Stimulated activated CD4-positive, alpha-beta T cell treated with anti-CD3 and anti-CD28 coated beads, Interleukin-1b, Interleukin-23, amount 100 ng/mL, for 24 hours (primary cell): ENCODE measurements at places on chromosomes 3 and 15.
A peak's percentile ranks its signal among the peaks of the same experiment; 100 is the strongest.

- DNase-seq, result no peak
Measured at GRCh38 chr15:93070551-93071296, 18.3 kb downstream of the RGMA start.

- no peak for DNase-seq
Measured at GRCh38 chr15:77493324-77493907, 72.7 kb downstream of the HMG20A start.

DNA sequence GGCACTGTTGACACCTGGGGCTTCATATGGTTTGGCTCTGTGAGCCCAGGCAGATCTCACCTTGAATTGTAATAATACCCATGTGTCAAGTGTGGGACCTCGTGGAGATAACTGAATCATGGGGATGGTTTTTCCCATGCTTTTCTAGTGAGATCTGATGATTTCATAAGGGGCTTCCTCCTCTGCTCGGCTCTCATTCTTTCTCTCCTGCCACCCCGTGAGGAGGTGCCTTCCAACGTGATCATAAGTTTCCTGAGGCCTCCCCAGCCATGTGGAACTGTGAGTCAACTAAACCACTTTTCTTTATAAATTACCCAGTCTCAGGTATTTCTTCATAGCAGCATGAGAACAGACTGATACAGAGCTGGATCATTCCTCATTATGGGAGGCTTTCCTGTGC, 655.9 kb upstream of the ADAMTS9 start:
- no peak for DNase-seq

- no peak for DNase-seq
Measured at GRCh38 chr3:105747060-105747541, 121.7 kb downstream of the CBLB start.

DNA sequence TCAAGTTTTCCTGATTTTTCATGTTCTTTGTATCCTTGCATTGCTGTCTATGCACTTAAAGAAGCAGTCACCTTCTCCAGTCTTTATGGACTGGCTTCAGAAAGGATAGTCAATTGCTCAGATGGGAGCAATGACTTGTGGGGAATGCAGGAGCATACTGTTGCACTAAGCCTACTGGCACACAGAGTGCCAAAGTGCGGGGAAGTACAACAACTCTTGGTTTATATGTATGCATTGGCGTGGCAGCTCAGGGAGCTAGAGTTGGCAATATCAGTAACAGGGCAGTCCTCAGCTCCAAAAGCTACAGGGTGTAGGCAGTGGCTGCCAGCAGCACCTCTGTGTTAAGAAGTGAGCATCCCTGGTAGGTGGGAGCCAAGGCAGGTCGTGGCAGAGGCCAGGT, 141.1 kb downstream of the SCAPER start:
- DNase-seq, result no peak

- peak; percentile 77 for DNase-seq
Measured at GRCh38 chr15:44662478-44663409, 718 bp downstream of the SPG11 start.

- DNase-seq, result no peak
Measured at GRCh38 chr15:32867313-32867626, 149.5 kb downstream of the GREM1 start.

- DNase-seq, result no peak
Measured at GRCh38 chr3:129554356-129555152, 11.6 kb downstream of the H1-8 start.

DNA sequence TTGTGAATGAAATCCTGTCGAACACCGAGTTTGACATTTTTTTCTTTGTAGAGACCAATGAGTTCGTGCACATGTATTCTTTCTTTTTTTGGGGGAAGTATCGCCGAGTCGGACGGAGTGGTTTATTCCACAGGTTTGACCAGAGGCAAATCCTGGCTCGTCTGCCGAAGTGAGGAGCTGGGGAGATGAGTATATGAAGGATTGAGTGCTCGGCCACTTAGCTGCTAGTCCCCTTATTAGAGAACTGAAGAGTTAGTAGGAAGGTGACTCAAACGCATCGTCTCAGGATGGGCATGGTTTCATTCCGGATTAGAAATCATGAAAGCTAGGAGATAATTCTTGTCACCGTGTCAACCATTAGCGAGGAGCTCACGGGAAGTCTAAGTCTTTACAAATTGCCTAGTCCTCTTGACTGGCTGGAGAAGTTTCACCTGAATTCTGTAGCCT, 154.7 kb upstream of the GOLIM4 start:
- DNase-seq, result no peak

GRCh38 chr3:181533811-181534210, 177.9 kb upstream of the SOX2 start:
- no peak for DNase-seq

DNA sequence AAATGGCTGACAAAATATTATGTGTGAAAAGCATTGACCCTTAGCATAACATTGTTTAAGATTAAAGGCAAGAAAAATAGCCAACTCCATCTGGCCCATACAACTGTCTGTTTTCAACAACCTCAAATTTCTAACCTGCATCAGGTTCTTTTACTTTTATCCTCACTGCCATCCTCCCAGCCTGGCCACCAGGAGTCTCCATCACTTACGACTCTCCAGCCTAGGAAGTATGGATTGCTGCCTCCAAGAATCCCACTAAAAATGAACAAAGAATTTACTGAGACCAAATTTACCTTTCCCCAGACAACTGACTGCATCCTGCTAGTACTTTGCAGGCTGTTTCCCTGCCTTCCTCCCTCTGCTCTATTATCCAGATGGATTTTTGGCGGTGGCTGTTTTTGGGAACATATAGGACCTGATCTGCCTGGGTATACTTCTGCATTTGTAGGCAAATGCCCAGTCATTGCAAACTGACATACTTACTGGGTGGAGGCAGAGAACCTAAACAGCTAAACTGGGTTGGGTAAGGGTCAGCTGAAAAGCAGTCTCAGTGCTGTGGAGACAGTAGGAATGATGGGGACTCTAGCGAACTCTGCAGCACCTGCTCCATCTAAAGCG, 144.2 kb downstream of the GHSR start:
- no peak for DNase-seq

DNA sequence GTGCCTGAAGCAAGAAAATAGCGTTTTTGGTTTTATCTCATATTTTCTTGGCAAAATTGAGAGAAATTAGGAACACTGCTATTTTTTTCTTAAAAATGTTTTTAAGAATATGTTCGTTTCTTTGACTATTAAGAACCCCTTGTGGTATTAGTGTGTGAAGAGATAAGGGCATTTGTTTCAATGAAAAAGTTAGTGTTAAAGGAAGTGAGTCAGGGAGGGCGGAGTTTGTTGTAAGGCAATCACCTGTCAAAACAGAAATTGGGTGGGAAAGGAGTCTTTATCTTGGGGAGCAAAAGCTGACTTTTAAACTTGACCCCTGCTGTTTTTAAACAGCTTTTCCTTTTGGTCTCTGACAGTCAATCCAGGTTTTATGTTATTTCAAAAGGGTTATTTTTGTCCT, 4.2 kb downstream of the RAP2B start:
- DNase-seq, result no peak

DNA sequence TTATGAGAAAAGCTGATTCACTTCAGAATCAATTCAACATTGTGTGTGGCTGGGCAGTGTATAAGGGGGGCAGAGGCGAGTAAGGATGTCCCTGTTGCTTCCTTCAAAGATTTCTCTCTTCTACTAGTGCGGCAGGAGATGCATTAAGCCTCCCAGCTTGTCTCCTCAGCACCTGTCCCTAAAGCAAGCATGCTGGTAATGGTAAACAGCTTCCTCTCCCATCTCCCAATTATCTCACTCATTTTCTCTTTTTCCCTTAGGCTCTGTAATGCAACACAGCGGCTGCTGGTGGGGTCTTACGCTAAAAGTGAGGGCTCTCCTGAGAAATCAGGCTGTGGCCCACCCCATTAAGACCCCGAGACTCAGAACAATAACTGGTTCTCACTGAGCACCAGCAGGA, 306.4 kb upstream of the ROPN1 start:
- no peak for DNase-seq

DNA sequence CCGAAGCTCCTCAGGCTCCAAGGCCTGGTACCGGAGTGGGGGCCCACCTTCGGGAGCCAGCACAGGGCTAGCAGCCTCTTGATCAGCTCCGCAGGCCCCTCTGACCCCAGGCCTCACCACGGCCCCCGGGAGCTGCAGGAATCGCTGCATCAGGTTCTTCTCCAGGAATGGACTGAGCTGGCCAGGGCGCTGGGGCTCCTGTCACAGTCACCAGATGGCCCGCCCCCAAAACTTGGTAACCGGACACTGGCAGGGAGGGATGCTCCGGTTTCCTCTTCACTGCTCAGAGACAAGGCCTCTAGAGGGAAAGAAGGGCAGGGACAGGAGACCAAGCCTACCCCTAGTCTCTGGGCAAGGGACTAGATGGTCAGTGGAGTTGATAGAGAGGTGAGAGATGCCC, 9.9 kb downstream of the AP3B2 start:
- no peak for DNase-seq

DNA sequence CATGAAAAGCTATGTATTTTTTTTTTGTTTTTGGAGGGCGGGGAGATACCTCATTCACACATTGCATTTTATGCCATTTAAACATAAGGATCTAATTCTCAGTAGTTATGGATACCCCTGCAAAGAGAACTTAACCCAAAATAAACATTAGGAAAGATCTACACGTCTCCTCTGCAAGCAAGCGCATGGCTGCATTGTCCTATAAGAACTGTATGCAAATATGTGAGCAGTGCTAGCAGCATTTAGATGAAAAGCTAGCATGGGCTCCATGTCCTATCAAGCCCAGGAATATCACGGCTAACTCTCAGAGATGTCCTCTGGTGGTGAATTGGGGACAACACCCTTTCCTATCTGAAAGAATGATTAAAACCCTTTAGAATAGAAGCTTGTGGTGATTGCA, 292.8 kb downstream of the MEX3B start:
- no peak for DNase-seq

GRCh38 chr3:28078536-28078935, 162.9 kb upstream of the CMC1 start:
- no peak for DNase-seq

- no peak for DNase-seq
Measured at GRCh38 chr15:85444122-85444745, 63.8 kb downstream of the AKAP13 start.

DNA sequence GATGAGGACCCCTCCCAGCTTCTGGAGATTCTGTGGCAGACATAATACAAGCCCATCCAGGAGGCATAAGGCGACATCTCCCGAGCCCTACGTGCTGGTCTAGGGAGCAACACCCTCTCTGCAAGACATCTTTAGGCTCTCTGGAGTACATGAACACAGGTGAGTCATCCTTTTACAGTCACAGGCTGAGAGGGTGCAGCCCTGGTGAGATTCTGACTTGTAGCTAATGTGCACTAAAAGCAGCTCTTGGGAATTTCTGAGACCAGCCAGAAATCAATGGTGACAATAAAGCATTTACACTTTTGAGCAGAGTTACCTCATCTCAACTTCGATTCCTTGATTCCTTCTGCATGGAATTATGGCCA, 131.1 kb downstream of the XXYLT1 start:
- no peak for DNase-seq

DNA sequence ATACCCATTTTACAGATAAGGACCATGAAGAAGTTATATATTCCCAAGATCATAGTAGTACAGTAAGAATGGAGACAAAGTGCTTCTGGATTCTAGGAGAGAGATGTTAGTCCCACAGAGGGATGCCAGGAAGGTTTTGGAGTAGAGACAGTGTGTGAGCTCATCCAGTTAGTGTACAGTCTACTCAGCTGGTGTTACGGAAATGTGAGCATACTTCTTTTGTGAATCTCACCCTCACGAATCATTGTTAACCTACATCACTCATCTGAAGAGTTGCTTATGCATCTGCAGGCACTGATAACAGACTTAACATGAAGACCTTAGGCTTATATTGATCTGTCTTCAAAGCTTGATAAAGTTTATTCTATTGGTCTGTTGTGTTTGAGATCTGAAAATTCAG, 106.6 kb upstream of the PTPRG start:
- no peak for DNase-seq

GRCh38 chr3:195270079-195270816, 711 bp downstream of the XXYLT1 start:
- no peak for DNase-seq

GRCh38 chr3:123343296-123344174, 105.4 kb downstream of the ADCY5 start:
- DNase-seq, result no peak

DNA sequence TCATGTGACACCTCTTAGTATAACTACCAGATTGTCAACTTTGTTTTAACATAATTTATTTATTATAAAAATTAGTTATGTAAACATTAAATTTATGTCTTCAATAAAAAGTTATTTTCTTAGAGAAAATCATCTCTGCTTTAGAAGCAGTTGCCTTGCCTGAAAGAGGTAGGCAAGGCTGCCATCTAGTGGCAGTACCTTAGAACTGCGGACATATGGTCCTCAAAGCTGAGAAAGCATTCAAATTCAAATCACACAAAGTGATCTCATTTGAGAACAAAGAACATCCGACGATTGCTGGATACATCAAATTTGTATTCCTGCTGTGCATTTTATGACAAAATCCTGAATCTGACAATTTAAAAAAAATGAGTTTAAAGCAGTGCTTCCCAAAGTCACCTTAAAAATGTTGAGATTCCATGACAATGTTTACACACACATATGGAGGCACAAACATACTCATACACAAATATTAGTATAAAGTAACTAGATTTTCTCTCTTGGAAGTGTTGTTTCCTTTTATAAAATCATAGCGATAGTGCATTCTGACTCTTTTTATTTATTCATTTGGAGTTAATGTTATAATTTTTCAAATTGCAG, 617.4 kb downstream of the CADM2 start:
- DNase-seq, result no peak

GRCh38 chr3:26630669-26631389, 8.3 kb downstream of the LRRC3B start:
- DNase-seq, result no peak

GRCh38 chr3:141050576-141051442, at the start of gene SPSB4:
Gene SPSB4 (plus strand): TSS chr3:141051347. CDS start chr3:141066105, 14,758 bp downstream.
- DNase-seq, result no peak

GRCh38 chr3:36380221-36381031, at the start of gene STAC:
Gene STAC (plus strand): TSS chr3:36380504. CDS start chr3:36380644, 140 bp downstream.
- no peak for DNase-seq

- DNase-seq, result no peak
Measured at GRCh38 chr3:51384055-51384725, 901 bp upstream of the MANF start.

DNA sequence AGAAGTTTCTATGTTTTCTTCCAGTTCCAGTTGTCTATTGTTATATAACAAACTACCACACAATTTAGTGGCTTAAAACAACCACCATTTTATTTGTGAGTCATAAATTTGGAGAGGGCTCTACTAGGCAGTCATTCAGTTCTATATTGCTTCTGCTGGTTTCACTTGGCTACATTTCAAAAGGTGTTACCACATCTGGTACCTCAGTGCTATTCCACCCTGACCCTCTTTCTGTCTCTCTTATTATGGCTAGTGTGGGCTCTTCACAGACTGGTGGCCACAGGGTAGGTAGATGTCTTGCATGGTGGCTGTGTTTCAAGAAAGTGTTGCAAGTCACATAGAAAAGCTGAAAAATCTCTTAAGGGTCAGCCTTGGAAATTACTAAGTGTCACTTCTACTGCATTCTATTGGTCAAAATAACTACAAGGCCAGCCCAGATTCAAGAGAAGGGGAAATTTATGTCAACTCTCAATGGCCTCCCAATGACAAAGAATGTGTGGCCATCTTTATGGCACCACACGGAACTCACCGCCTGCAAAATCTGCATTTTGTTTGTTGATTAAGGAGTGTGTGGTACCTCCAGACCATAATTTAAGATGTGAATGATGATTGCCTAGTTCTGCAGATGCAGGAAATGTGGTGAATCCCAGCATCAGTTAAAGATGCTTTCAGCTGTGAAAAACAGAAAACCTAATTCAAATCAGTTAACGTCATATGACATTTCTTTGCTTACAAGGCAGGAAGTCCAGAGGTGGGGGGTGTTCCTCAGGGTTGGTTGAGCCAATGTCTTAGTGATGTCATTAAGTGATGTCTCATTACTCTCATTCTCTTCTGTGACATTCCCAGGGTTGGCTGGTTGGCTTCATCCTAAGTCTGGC, 105.8 kb upstream of the RASGRP1 start:
- no peak for DNase-seq
